ENCODE measurements at places on chromosomes 12 and 14. TPM values are rescaled to one million over a fixed set of nuclear protein-coding genes. Genes with fewer than 3 reads are reported as not detected.

Gene ANHX
- not detected for total RNA-seq

Gene EIF2S3B
- 1.5 TPM for total RNA-seq

Gene SSPN
- 0.61 TPM for total RNA-seq

Gene CLEC4C
- total RNA-seq: not detected

Gene P3H3
- 81.9 TPM for total RNA-seq

Gene CYP27B1
- total RNA-seq: 0.65 TPM

Gene KRT2
- total RNA-seq: not detected

Gene SLC7A7
- total RNA-seq: 10.1 TPM

Gene LRFN5
- 0.30 TPM for total RNA-seq

Gene IFNG-AS1
- not detected for total RNA-seq

Data from epithelial cell of umbilical artery (primary cell).